ENCODE measurements at places on chromosomes 6 and 20. TPM values are rescaled to one million over a fixed set of nuclear protein-coding genes. Genes with fewer than 3 reads are reported as not detected.

DNA sequence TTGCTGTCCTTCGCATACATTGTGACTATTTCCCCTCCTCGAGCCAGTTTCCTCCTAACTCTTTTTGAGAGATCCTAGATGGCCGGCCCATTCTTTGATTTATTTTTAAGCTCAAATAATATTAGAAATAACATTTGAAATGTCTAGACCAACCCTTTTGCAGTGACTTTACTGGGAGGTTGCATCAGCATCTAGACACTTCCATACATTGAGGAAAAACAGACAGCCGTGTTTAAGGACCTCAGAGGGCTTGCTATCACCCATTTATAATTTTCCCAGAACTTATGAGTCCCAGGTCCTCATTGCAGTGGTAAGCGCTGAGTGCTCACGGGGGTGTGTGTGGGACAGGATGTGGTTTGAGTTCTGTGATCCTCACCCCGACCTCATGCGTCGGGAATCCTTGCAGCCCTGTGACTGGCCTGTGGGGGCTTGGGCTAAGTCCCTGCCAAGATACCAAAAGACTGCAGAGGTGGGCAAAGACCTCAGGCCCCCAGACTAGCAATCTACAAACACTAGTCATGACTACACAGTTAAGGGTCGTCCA lies at the start of gene GPX5:
Gene GPX5, plus strand, starts transcription at position 386 of the 544 bp plus-strand sequence. Its CDS starts 133 bp downstream, at position 519.
- DNase-seq, result no peak

- no peak for DNase-seq
Measured at GRCh38 chr20:33777816-33778215, 33.3 kb upstream of the CHMP4B start.

TEAD3 gene
- total RNA-seq, result 1.8 TPM

AKAP12 gene
- total RNA-seq, result 411 TPM

PRDM1 gene
- 3.8 TPM for total RNA-seq

REPS1 gene
- 32.1 TPM for total RNA-seq

EPB41L1 gene
- total RNA-seq, result 33.9 TPM

GGTLC1 gene
- total RNA-seq, result not detected
